ENCODE measurements at places on chromosomes 6 and 20.

- DNase-seq = no peak
Measured at GRCh38 chr6:34484899-34485298, 19.0 kb downstream of the PACSIN1 start.

GRCh38 chr6:135012349-135012748 lies 42.3 kb downstream of the HBS1L start:
- DNase-seq = no peak

- no peak for DNase-seq
Measured at GRCh38 chr6:119483908-119484307, 134.3 kb upstream of the MAN1A1 start.

DNA sequence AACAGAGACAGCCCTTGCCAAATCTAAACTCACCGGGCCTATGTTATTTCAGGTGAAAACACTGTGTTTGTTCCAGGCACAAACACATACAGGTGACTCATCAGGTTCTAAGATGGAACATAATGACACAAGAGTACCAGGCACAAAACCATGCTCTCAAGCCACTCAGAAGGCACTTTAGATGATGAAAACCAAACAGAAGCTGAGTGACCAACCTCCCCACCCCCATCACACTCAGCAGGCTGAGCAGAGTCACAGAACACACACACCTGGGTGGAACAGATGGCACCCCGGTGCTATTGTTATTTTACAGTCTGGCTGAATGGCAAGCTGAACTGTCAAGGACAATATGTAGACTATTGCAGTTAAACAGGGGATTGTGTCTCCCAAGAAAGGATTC lies 20.6 kb upstream of the NKX2-2 start:
- DNase-seq = no peak
